ENCODE measurements at places on chromosomes 12 and 14. TPM values are rescaled to one million over a fixed set of nuclear protein-coding genes. Genes with fewer than 3 reads are reported as not detected.

The KRT78 gene
- total RNA-seq, result not detected

The TAS2R8 gene
- total RNA-seq, result not detected

The TAS2R14 gene
- 2.4 TPM for total RNA-seq

The LRFN5 gene
- 3.6 TPM for total RNA-seq

DNA sequence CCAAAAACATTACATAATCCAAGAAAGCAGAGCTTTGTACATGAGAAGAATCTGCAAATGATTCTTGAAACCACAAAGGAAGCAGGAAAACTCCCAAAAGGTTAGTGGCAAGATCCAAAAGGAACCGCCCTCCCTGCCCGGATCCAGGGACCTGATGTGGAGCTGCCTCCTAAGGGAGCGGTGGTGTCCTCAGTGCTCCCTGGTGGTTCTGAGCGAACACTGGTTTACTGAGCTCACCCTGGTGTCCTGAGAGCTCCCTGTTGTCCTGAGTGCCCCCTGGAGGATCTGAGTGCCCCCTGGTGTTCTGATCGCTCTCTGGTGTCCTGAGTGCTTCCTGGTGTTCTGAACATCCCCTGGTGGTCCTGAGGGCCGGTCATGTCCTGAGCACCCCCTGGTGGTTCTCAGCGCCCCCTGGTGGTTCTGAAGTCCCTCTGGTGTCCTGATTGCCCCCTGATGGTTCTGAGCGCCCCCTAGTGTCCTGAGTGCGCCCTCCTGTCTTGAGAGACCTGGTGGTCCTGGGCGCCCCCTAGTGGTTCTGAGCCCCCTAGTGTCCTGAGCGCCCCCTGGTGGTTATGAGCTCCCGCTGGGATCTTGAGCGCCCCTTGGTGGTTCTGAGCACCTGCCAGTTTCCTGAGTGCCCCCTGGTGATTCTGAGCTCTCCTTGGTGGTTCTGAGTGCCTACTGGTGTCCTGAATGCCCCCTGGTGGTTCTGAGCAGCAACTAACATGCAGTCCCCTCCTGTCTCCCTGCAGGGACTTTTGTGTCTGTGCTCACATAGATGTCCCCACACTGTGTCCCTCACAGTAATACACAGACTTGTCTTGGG lies 891.1 kb downstream of the TMEM121 start:
- no peak for DNase-seq

GRCh38 chr12:9333161-9333560 lies 125.0 kb upstream of the PZP start:
- no peak for DNase-seq

- no peak for DNase-seq
Observed at GRCh38 chr14:89477391-89477790, 60.4 kb upstream of the FOXN3 start.

- DNase-seq, result no peak
Observed at GRCh38 chr14:73492043-73492552, 1.4 kb downstream of the RIOX1 start.

DNA sequence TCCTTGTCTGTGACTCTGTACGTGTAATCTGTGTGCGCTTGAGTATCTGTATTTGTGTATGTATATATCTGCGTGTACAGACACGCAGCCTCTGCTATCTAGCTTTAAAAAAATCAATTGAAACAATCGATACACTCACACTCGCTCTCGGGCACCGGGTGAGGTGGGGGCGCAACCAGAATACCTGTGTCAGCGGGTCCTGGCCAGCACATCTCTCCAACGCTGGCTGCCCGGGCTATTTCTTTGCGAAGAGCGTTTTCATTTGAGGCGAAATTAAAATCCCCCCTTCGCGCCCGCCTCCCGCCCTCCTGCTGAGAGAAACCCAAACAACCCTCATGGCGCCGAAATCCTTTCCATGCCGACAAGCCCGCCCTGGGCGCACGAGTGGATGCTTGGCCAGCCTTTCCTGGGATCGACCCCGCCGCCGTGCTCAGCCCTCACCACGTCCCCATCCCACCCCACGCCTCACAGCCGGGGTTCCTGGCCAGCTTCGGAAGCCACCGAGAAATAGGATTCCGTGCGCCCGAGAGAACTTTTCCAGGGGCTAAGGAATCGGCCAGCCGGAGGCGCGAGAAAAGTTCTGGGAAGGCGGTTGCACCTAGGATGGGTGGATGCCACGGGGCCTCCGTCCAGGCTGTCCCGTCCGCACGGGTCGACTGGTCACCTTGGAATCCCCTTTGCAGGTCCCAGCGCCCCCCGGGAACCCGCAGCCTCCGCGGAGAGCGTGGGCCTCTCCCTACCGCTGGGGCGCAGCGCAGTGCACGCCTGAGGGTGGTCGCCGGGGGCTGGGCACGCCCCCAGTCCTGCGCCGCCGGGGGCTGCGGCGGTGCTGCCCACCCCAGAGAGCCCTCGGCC lies 1.0 kb downstream of the ZDHHC22 start:
- DNase-seq, result no peak

Data from mesenteric fat pad (tissue), 1 donor.